ENCODE measurements at places on chromosomes 5 and 9. TPM values are rescaled to one million over a fixed set of nuclear protein-coding genes. Genes with fewer than 3 reads are reported as not detected.

The CCDC192 gene
- not detected for total RNA-seq

- H3K4me1 ChIP-seq: no peaks in the 10 kb centered on the region
- peaks cover 5% of the 10 kb centered on the region for H3K27me3 ChIP-seq
- H3K36me3 ChIP-seq: peaks cover 2% of the 10 kb centered on the region
- H3K4me3 ChIP-seq: no peak overlapping the region
- DNase-seq: no peak
These were observed 8.5 kb upstream of the SPEF2 start for GRCh38 chr5:35608881-35609779.

The ZDHHC11 gene
- 17.2 TPM for total RNA-seq

DNA sequence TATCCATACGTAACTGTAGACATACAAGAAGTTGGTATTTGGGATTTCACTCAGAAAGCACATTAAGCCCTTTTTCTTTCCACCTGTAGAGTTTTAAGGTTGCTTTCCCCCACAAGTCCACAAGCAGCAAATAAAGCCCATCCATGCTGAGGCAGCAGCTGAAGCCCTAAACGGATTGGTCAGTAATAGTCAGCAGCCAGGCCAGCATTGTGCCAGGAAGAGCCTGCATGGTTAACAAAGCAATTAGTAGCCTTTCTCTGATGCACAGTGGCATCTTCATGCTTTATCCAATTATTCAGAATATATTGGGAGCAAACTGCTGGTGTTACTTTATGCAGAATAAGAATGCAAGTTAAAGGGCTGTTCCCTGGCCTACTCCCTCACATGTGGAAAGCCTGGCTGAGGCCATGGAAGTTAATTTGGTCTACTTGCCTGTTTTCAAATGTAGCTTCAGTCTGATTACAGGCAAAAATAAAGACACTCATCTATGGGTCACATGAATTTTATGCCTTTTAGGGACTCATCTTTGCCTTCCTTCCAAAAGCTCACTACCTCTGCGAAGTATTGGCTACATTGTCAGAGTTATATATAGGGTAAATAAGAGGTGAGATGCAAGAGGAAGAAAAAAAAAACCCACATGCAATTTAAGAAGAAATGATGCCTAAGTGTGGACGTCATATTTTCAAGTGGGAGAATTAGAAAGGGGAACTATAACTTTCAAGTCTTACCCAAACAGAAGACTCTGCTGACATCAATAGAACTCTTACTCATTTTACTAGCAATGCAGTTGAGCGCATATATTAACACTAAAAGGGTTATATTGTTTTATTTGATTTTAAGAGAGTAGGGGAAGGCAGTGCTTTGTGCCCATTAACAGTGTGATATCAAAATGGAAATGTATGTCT, 15.9 kb downstream of the EBF1 start:
- H3K36me3 ChIP-seq: no peaks in the 10 kb centered on the region
- H3K27me3 ChIP-seq: peaks cover 20% of the 10 kb centered on the region
- DNase-seq: no peak
- H3K27ac ChIP-seq: no peak overlapping the region

The CD274 gene
- 60.4 TPM for total RNA-seq

- no peaks in the 10 kb centered on the region for H3K36me3 ChIP-seq
- no peak for DNase-seq
- peak overlapping the region; percentile 26 for H3K27ac ChIP-seq
- peaks cover 29% of the 10 kb centered on the region for H3K4me1 ChIP-seq
- H3K27me3 ChIP-seq: no peaks in the 10 kb centered on the region
- no peak overlapping the region for H3K4me3 ChIP-seq
These were observed 126.9 kb downstream of the PALM2AKAP2 start for GRCh38 chr9:109906766-109907382.

- no peak overlapping the region for H3K4me3 ChIP-seq
- H3K27me3 ChIP-seq: peaks cover 14% of the 10 kb centered on the region
- no peaks in the 10 kb centered on the region for H3K36me3 ChIP-seq
- DNase-seq: no peak
- peaks cover 6% of the 10 kb centered on the region for H3K4me1 ChIP-seq
- H3K27ac ChIP-seq: no peak overlapping the region
These were observed 14.8 kb upstream of the SMARCA2 start for GRCh38 chr9:2000314-2000713.

- H3K27ac ChIP-seq: no peak overlapping the region
- H3K4me1 ChIP-seq: no peaks in the 10 kb centered on the region
- H3K27me3 ChIP-seq: no peaks in the 10 kb centered on the region
- H3K36me3 ChIP-seq: no peaks in the 10 kb centered on the region
- H3K4me3 ChIP-seq: no peak overlapping the region
These were observed 482.3 kb downstream of the SPOCK1 start for GRCh38 chr5:137016783-137017324.
